ENCODE measurements at places on chromosomes 1 and 21. TPM values are rescaled to one million over a fixed set of nuclear protein-coding genes. Genes with fewer than 3 reads are reported as not detected.
A peak's percentile ranks its signal among the peaks of the same experiment; 100 is the strongest.

Gene SHISA4
- 2.4 TPM for total RNA-seq

Gene TNFRSF14
- total RNA-seq: 11.4 TPM

Gene FCRLB
- 0.51 TPM for total RNA-seq

- peak; percentile 90 for DNase-seq
Measured at GRCh38 chr1:41493117-41493536, 8.6 kb upstream of the EDN2 start.

- no peak for DNase-seq
Measured at GRCh38 chr1:226497991-226498639, 50.4 kb upstream of the STUM start.

DNA sequence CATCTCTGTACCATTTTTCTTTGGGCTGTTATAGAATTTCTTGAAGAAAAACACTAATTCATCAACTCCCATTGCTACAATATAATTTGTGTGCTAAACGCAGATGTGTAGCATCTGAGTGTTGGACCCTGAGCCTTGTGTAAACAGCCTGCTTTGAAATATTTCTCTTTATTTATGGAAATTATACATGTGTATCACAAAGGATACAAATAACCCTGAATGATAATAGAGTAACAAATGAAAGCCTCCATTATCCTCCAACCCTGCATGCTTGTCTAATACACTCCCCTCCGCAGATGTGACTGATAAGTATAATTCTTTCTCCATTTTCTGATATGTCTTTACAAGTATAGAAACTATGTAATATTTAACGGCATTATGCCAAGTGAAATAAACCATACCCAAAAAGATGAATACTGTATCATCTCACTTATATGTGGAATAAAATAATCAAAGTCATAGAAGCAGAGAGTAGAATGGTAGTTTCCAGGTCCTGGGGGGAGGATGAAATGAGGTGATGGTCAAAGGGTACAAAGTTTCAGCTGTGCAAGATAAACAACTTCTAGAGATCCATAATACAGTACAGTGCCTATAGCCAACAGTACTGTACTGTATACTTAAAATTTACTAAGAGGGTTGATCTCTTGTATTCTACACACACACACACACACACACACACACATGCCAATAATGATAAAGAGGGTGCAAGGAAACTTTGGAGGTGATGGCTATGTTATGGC, 2.8 kb upstream of the ADAM30 start:
- DNase-seq: no peak

DNA sequence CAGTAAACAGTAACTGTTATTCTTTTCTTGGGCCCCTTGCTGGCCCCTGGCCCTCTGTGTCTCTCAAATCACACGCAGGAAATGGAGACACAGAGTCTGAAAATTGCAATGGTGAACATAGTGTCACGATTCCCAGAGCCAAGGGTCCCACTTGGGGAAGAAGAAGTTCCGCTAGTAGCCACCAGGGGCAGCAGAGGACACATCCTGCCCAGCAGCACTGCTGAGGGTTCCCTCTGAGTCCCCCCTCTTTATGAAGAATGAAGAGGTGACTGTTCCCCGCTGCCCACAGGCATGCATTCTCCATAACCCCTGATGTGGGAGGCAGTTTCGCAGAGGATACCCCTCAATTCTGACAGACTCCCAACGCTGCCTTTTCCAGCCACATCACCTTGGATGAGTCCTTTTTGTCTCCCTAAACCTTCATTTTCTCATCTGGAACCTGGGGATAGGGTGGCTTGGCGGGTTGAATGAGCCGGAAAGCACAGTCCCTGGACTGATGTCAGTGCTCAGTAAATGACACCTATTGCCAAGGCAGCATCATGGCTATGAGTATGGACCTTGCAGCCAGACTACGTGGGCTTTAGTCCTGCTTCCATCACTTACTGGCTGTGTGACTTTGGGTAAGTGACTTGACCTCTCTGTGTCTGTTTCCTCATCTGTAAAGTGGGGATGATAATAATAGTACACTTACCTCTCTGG, 238.0 kb upstream of the TMEM51 start:
- DNase-seq: peak; percentile 22

DNA sequence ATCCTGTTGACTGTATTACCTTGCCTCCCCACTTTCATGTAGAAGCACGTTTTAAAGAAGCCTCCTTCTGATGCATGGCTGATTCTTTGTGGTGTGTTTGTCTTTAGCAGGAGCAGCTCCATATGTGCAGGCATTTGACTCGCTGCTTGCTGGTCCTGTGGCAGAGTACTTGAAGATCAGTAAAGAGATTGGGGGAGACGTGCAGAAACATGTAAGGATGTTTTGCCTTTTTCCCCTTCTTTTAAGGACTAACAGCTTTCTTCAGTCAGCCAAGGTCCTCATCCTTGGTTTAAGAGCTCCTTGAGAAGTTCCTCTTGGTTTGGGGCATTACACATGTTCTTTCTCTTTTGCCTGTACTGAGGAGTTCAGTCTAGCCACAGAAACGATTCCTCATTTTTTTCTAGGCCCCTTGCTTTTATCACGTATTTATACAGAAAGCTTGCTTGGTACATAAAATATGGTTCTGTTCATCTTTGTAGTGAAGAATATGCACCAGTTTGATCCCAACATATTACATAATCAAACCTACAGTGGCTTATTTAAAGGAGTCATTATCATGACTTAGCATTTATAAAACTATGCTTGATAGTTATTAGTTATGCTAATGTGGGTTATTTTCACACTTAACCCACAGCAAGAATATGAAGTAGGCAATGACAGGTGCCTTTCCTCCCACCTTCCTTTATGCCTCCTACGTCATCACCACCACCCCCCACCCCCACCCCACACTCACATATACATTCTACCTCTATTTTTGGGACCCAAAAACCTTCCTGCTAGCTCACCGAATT, 19.6 kb downstream of the CAP1 start:
- peak; percentile 44 for DNase-seq

- DNase-seq: no peak
Measured at GRCh38 chr1:117094841-117095604, 26.5 kb downstream of the TRIM45 start.

GRCh38 chr1:23977187-23977853, 2.8 kb downstream of the SRSF10 start:
- no peak for DNase-seq

DNA sequence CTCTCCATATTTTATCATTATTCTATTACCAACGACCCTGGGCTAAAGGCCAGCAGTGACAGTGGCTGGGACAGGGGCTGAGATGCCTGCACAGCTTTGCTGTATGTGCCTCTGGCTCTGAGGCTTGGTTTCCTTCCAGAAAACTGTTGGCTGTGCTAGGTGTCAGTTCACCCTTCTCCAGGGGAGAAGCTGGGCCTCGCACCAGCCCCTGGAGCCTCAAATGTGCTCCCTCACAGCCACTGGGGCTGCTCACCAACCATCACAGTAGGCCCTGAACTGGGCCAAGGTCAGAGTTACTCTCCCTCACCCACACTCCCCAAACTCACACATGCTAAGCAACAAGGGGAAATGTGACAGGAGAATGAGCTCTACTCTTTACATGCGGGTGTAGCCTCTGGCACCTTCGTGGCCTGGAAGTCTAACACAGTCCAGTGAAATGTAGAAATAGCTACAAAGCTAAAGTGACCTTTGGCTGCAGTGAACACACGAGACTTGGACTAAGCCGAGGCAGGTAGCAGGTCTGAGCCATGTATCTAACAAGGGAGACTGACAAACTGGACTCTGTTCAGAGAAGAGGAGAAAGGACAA, 4.7 kb upstream of the CD160 start:
- no peak for DNase-seq

Measured in foreskin keratinocyte (primary cell).